Bronchial epithelial cell (primary cell): ENCODE measurements at places on chromosomes 3 and 15.

GRCh38 chr3:182568261-182568660 is 225.0 kb upstream of the ATP11B start:
- DNase-seq = no peak

DNA sequence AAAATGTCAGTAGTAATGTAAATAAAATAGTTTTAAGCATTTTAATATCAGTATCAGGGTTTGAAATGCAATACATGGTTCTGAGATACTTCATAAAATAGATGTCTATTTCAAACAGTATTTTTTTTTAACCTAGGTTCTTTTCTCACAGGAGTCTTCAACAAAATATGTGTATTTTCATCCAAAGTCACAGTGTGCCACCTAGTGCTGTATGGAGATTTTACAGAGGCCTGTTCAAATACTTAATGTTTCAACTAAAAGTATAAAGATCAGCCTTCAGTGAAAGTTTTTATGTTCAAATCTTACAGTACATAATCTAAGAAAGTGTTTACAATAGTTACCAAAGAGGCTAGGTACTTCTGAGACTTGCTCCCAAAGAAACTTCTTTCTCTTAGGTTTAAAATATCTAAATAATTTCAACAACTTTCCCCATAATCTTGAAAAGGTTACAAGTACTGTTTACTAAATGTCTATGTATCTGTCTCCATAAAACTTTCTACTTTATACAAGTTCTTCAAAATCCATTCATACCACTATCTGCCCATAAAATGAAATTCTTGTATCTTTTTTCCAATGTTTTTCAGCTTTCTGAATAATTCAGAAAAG is 38.3 kb downstream of the SCAPER start:
- peak; percentile 31 for DNase-seq

DNA sequence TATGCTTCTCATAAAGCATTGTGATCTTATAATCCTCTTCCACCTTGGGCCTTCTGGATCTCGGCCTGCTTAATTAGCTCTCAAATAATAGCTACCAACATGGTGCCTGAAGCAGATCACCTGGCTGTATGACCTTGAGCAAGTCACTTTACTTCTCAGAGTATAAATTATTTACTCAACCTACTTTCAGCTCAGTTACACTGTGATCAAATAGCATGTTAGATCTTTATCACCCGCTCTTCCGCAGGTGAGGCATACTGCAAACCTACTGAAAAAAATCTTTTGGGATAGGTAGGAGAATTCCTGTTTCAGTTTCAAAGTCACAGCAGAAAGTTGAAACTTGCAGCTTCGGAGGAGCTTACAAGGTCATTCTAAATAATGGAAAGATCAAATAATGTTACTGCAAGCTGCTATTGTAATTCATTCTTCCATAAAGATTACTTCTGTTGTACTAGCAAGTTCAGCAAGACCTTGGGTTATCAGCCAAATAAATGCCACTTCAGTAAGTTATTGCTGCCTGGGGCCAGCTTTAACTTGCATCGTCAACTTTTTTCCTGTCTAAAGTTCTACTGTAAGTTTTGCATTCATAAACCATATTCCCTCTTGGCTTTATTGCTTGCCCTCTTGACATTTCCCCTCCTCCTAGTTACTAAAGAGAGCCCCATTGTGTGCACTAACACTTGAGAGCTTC is 268.4 kb upstream of the ATP11B start:
- DNase-seq = no peak

DNA sequence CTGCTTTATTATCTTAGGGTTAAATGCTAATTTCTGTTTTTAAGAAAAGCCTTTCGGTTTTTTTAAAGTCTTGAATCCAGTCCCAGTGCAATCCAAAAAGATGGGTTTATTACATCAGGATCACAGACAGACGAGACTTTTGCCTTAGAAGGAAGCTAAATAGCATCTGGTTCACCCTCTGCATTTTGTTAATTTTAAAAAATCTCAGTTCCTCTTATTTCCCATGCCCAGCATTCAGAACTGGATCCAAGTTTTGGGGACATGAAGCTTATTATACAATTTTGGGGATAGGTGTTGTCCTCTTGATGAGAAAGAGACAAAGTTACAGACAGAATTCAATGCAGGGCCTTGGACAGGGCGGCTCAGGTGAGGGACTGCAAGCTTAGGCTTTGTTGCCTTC is 181.5 kb upstream of the LYSMD4 start:
- no peak for DNase-seq

DNA sequence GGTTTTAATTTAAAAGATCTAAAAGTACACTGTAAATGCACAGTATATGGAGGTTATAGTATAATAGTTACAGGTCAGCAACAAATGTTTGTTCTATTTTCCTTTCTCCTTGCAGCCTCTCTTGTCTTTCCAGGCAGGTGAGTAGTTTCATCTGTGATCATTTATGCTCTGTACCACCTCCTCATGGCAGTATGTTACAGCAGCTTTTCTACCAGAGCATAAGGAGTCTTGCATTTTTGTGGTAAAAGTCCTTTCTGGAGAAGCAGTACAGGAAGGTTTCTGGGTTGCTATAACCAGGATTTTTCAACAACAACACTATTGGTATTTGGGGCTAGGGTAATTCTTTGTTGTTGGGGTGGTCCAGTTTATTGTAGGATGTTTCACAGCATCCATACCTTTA is 59.5 kb downstream of the ZNF609 start:
- DNase-seq = no peak

DNA sequence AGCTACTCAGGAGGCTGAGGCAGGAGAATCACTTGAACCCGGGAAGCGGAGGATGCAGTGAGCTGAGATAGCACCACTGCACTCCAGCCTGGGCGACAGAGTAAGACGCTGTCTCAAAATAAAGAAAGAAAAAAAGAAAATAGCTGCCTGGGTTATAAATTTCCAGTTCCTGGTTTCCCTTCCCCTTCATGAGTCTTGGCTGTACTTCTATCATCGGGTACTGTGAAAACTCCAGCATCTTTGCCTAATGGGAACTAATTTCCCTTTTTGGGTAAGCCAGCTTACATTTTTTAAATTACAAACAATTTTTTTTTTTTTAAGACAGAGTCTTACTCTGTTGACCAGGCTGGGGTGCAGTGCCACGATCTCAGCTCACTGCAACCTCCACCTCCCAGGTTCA is 15.0 kb downstream of the DENND4A start:
- DNase-seq = no peak

DNA sequence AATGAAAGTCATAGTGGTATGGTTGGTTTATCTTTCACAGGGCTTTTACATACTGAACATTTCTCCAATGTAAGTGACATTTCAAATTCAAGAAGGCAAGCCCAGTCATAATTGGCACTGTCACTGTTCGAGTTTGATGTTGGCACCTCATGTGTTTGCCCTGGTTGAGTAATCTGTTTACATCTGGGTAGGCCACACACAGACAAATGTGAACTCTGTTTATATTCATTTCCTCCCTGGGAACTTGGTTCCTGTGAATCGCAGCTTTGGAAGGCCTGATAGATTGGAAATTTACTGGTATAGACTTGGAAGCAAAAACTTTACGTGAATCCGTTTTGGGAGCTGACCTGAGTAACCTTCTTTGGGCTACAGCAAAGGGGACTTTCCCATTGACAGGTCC is 395.2 kb upstream of the AZI2 start:
- DNase-seq = peak; percentile 32

DNA sequence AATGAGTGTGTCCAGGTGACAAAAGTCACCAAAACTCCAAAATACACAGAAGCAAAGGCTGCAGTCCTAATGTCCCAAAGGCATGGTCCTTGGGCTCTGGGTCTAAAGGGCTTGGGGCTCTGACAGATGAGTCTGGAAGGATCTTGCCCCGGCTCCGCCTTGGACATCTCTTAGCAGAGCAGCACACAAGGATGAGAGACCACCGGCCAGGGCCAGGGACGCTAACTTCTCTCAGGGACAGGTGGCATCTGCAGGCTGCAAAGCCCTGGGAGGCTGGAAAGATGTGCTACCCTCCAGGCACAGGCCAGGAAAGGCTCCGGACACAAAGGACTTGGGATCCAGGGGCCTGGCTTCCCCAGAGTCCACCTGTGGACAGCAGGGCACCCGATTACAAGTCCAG is 14.1 kb upstream of the SHISA5 start:
- DNase-seq = no peak

DNA sequence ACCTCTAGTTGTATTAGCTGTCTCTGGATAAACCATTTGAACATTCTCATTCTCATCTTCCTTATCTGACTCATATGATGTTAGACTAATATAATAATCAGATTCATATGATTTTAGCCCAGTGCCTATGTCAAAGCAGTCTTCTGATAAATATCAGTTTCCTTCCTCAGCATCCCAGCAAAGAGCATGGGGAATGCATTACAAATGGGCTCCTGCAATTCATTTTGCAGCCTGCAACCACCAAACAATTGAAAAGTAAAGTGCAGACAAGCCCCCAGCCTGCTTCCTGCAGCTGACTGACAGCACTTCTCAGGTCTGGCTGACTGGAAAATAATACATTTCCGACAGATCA is 78.2 kb upstream of the STAC start:
- DNase-seq = no peak

DNA sequence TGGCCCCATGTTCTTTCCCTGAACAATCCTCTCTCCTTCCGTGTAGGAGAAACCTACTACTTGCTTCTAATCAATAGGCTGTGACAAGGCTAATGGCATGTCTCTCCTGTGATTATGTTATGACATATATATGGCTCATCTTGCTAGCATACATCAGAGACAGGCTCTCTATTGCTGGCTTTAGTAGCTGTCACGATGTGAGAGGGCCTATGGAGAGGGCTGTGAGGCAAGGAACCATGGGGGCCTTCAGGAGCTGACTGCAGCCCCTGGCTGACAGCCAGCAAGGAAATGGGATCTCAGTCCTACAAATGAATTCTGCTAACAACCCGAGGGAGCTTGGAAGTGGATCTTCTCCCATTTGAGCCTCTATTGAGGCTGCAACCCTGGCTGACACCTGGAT is 96.3 kb downstream of the EOMES start:
- DNase-seq = no peak

DNA sequence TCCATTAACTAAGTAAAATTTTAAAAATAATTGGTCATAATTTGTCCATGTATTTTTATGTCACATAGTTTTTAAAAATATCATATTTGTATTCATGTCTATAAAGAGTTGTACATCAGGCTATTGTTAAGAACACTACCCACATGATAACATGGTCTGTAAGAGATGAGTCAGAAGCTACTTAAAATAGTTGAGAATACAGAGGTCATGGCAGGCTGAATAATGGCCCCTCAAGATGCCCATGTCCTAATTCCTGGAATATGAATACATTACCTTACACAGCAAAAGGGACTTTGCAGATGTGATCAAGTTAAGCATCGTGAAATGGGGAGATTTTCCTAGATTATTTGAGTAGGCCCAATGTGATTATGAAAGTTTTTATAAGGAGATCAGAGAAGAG is 782.9 kb upstream of the GOLIM4 start:
- DNase-seq = peak; percentile 61

DNA sequence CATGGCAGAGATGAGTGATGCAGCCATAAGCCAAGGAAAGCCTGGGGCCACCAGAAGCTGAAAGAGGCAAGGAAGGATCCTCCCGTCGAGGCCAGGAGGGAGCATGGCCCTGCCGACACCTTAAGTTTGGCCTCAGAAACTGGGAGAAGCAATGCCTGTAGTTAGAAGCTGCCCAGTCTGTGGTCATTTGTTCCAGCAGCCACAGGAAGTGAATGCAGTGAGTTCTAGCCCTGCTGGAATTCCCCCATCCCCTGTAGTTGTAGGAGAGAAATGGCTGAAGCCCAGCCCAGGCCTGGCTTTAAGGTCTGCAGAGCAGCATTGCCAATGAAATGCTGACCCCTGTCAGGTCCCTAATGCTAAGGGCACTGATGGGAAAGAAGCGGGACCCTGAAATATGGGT is 12.2 kb upstream of the CHSY1 start:
- DNase-seq = no peak

DNA sequence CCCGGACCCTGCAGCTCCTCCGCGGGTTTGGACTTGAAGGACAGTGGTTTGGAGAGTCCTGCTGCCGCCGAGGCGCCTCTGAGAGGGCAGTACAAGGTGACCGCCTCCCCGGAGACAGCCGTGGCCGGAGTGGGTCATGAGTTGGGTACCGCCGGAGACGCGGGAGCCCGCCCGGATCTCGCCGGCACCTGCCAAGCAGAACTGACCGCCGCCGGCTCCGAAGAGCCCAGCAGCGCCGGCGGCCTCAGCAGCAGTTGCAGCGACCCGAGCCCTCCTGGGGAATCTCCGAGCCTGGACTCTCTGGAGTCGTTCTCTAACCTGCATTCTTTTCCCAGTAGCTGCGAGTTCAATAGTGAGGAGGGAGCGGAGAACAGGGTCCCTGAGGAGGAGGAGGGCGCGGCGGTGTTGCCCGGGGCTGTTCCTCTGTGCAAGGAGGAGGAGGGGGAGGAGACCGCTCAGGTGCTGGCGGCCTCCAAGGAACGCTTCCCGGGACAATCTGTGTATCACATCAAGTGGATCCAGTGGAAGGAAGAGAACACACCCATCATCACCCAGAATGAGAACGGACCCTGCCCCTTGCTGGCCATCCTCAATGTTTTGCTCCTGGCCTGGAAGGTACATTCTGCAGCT is 634 bp downstream of the MINDY2 start:
- DNase-seq = peak; percentile 21

- DNase-seq = no peak
These were observed 244.1 kb downstream of the CNTN3 start for GRCh38 chr3:74370342-74370741.

GRCh38 chr3:52537165-52537620 is 788 bp downstream of the UQCC5 start:
- DNase-seq = no peak

GRCh38 chr3:128847666-128848370 is 31.6 kb upstream of the ACAD9 start:
- no peak for DNase-seq

GRCh38 chr3:144106970-144107369 is 135.3 kb downstream of the DIPK2A start:
- no peak for DNase-seq

GRCh38 chr3:58404396-58404795 is 29.2 kb downstream of the PDHB start:
- DNase-seq = peak; percentile 81

- no peak for DNase-seq
These were observed 9.2 kb upstream of the WDR49 start for GRCh38 chr3:167662919-167663400.

- DNase-seq = no peak
These were observed 134.7 kb upstream of the TSC22D2 start for GRCh38 chr3:150273396-150273795.

DNA sequence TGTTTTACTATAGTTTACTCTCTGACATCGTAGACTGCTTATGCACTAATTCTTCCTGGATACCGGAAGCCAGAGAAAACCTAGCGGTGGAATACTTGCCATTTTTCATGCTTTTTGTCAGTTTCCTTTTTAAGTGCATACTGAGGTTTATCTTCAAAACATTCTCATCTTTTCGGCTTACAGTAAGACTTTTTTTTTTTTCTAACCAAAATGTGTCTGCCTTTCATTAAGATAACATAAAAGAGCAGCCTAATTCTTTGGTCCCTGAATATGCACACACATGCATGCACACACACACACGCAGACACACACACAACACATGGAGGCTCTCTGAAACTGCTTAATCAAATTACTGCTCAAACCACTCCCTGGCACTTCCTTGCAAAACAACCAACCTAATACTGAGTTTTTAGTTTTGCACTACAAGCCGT is 1.3 kb downstream of the ZNF445 start:
- DNase-seq = peak; percentile 5

GRCh38 chr3:79199966-79200365 is 567.8 kb downstream of the ROBO1 start:
- no peak for DNase-seq
